ENCODE measurements at places on chromosomes 2 and 18.

DNA sequence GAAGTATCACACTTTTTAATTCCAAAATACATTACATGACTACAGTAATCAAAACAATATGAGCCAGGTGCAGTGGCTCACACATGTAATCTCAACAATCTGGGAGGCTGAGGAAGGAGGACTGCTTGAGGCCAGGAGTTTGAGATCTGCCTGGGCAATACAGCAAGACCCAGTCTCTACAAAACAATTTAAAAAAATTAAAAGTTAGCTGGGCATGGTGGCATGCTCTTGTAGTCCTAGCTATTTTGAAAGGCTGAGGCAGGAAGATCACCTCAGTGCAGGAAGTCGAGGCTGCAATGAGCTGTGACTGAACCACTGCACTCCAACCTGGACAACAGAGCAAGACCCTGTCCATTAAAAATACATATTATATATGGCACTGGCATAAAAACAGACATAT, 109.8 kb downstream of the USP34 start:
- DNase-seq, result no peak

DNA sequence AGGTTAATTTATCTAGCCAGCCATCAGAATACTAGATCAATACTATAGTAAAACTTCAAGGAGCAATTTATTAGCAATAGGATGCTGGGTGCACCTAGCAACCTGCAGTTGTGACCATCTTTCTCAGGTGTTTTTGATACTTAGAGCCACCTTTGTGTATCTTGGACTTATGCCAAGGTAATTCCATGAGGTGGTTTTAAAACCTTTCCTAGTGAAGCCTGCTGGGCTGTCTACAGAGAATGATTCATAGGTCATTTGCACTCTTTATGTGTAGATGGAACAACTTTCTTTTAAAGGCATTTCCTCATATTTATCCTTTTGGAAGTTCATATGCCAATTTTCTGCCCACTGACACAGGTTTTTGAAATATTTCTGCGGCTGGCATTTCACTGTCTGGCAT, 1030.1 kb upstream of the POU3F3 start:
- no peak for DNase-seq

DNA sequence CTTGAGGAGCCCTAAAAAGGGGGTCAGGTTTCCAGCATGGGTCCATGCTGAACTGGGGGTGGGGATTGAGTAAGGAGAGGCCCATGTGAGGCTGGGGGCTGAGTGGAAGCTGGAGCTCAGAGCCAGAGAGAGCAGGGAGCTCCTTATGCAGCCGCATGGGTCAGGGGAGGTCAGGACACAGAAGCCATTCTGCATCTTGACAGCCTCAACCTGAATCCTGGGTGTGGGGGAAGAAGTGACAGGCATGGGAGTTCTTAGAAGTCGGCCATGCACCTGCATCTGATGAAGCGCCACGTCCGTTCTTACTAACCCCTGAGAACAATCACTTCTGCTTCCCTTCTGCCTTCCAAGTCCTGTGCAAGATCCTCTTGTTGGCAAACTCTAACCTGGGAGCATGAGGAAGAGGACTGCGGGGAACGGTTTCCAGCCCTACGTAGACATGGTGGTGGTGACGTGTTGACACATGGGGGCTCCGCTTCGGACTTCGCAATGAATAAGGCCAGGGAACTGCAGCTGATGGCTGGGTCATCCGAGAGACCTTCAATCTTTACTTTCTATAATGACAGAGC, 22.3 kb downstream of the GNLY start:
- no peak for DNase-seq

DNA sequence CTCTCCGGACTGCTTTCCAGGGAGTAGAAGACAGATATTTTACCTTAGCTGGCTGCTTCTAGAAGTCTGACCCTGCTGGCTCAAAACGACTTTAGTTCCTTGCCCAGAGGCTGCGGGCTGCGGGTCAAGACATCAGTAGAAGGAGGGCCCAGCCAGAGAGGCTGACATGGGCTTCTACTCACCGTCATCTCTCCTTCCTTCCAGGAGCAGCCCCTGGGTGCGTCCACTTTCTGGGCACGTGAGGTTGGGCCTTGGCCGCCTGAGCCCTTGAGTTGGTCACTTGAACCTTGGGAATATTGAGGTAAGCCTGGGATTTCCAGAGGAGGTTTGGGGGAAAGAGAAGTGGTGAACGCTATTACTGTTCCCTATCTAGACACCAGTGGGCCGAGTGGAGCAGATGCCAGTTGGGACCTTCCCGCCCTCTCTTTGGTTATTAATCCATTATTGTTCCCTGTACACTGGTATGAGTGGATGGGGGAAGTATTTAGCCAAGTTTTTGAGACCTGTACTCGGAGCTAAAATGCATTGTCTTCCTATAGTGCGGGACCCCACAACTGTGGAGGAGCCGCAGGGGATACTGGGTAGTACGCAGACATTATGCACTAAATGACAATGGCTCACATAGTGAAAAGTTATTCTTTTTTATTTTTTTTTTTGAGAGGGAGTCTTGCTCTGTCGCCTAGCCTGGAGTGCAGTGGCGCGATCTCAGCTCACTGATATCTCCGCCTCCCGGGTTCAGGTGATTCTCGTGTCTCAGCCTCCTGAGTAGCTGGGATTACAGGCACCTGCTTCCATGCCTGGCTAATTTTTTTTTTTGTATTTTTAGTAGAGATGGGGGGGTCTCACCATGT, 26.3 kb upstream of the CASP8 start:
- DNase-seq, result peak; percentile 29

GRCh38 chr2:46999857-47000678, 84.5 kb upstream of the MCFD2 start:
- DNase-seq, result no peak

DNA sequence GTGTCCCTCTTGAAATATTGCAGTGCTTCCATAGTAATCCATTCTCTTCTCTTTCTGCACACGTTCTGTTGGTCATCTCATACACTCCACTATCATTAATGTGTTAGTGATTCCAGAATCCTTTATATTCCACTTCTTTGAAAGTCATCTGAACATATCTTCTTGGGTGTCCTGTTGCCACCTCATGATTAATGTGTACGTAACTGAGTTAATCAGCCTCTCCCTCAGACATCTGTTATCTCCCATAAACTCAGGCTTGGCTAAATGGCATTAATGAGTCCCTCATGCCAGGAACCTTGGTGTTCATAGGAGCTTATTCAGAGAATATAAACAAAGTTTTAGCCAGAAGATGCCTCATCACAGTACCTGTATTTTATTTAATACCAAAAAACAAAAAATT, 126.4 kb downstream of the NCOA1 start:
- DNase-seq, result no peak

GRCh38 chr2:35857498-35857897, 498.1 kb upstream of the CRIM1 start:
- DNase-seq, result no peak

- no peak for DNase-seq
Measured at GRCh38 chr2:123737371-123737770, 287.7 kb upstream of the CNTNAP5 start.

DNA sequence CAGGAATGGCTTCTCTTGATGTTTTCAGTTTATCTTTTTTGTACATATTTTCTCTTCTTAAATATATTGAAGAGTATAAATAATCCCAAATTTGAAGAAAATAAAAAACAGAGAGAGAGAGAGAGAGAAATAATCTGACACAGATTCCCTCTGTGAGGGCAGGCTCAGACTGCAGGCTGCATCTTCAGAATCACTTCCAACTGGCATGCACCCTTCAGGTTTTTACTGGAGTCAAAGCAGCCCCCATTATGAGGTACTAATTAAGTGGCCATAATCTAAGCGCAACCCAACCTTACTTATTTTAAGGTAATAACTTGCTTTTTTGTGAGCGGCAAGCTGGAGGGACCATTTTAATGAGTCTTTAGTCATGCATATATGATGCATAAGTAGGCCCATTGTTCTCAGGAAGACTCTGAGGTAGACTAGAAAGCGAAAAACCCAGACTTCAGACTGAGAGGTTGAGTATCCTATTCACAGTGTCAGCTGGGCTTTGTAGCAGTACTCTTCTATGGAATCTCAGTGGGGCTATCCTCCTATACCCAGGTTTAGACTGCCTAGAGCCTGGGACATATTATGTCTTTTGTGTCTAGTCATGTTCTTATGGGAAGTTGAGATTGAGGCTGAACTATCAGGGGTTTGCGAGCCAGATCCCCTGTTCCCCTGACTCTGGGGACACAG, 167.4 kb downstream of the SP3 start:
- DNase-seq, result no peak

DNA sequence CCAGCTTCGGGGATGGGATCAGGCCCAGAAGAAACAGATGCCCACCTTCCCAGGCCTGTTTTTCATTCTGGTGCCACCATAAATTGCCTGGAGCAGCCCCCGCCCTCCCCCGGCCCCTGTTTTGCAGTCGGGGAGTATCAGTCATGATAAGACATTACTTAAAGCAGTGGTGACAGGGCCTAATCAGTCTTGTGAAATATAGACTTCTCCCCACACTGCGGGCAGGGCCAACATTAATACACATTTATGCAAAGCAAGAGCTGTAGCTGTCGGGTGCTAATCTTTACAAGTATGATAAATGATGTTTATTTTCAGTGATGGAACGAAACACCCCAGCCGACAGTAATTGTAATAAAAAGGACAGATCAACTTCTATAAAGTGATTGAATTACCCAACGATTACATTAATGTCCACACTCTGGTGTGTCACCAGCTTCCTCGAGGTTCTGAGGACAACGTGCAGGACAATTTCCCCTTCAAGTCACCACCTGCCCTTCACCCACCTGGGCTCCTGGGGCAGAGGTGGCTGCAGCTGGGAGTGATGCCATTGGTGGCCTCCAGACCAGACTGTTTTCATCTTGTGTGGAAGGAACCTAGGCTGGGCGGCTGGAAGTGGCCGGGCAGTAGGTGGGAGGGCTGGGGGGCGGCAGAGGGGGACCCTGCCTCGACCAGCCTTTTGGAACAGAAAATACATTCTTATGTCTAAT, 226.0 kb downstream of the TFCP2L1 start:
- DNase-seq, result no peak

- DNase-seq, result no peak
Measured at GRCh38 chr18:21433436-21433835, 167.1 kb downstream of the ESCO1 start.

DNA sequence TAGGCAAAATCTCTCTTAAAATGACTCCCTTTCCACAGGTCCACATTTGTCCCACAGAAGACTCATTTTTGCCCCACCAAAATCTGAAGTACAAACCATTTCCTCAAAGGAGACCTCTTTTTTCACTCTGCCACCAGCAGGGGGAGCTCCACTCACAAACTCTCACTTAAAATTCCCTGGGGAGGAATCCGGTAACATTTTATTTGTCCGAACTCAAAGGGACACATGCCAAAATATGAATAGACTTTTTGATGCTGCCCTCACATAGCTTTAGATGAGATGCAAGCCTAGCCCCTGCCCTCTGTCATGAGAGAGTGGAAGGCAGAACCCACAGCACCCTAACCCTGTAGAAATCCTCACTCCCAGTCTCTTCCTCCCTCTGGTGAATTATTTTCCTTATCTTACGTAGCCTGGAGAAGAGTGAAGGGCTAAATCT, 57.1 kb downstream of the RMDN2 start:
- peak; percentile 73 for DNase-seq

- DNase-seq, result no peak
Measured at GRCh38 chr18:48939205-48940097, 11.3 kb downstream of the SMAD7 start.

GRCh38 chr2:201821080-201821479, 14.7 kb downstream of the CDK15 start:
- DNase-seq, result no peak

DNA sequence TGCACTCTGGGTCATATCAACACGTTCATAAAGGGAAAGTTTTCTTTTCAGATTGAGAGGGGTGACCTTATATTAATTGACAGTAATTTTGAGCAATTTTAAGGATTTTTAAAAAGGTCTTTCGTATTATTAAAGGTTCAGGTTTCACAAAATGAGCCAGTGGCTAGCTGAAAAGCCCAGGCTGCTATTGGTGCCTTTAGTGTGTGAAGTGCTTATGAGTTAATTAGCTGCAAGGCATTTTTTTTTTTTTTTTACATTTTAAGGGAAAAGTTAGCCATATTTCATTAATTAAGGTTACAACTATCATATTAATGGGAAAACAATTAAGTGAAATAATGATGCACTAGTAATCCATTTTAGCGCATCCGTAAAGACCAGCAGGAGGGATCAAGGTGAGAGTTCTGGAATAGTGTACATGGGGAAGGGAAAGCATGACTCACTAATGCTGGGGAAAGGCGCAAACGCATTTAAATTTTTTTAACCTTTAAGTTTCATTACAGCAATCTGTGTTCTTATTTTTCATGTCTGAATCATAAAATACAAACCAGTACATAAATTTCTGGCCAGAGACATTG, 200.0 kb downstream of the ZNF407 start:
- no peak for DNase-seq

- no peak for DNase-seq
Measured at GRCh38 chr18:13403786-13404549, 185.4 kb downstream of the LDLRAD4 start.

DNA sequence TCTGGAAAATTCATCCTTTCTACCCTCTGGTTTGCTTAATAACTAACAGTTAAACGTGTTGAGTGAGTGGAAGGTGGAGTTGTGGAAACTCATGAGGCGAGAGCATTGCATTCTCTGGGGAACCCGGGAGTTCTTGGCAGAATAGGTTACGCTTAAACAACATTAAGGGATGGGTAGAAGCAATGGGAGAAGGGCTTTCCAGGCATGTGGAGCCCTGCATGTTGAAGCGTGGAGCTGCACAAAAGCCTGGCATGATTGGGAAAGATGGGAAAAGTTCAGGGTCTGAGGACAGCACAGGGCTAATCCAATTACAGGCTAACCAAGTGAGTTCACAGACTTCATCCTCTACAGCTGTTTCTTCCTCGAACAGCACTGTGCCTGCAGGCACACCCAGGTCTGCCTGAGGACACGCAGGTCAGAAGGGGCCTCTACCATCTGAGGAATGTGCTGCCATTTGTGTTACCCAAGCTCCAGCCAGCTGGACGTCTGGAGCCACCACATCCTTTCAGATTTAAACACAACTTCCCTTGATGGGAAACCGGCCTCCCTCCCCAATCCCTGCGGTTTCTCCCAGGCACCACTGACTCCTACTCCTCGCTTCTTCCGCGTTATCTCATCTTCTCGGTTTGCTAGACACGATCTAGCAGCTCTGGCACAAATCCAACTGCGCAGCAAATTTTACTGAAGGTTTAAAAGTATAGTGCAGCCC, 164.2 kb downstream of the ANTXR1 start:
- DNase-seq, result no peak

DNA sequence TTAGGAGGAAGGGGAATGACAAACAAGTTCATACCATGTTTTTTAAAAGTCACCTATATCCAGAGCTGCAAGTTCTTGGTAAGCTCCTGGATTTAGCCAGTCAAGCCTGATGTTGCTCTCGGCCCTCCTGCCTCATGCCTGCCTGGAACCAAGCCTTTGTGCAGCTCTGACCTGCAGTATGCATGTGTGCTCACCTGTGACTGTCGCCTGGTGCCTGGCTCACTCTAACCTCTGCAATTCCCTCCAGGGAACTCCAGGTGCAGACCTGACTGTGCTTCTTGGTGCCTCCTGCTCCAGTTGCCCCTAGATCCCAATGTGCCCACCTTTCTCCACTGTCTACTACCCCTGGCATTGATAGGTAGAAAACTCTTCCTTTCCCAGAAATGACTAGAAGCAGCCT, 85.1 kb upstream of the ZBTB14 start:
- no peak for DNase-seq

All from CD4-positive, alpha-beta T cell treated with Interleukin-17A for 4 hours (primary cell).